ENCODE measurements at places on chromosomes 1 and 21. TPM values are rescaled to one million over a fixed set of nuclear protein-coding genes. Genes with fewer than 3 reads are reported as not detected.

Gene SPATA45
- total RNA-seq, result not detected

Gene EDN2
- total RNA-seq, result not detected

Gene CRYAA
- total RNA-seq, result not detected

Gene MAP3K21
- 0.69 TPM for total RNA-seq

Gene PRAMEF14
- total RNA-seq, result not detected

Gene AMY1C
- total RNA-seq, result not detected

All from melanocyte of skin (primary cell).